ENCODE measurements at places on chromosomes 6 and 20.

- DNase-seq, result no peak
Measured at GRCh38 chr6:157380458-157380778, 572 bp upstream of the ZDHHC14 start.

- no peak for DNase-seq
Measured at GRCh38 chr6:14717307-14717706, 528.6 kb upstream of the JARID2 start.

GRCh38 chr6:169266746-169267591 lies 13.3 kb upstream of the THBS2 start:
- no peak for DNase-seq

DNA sequence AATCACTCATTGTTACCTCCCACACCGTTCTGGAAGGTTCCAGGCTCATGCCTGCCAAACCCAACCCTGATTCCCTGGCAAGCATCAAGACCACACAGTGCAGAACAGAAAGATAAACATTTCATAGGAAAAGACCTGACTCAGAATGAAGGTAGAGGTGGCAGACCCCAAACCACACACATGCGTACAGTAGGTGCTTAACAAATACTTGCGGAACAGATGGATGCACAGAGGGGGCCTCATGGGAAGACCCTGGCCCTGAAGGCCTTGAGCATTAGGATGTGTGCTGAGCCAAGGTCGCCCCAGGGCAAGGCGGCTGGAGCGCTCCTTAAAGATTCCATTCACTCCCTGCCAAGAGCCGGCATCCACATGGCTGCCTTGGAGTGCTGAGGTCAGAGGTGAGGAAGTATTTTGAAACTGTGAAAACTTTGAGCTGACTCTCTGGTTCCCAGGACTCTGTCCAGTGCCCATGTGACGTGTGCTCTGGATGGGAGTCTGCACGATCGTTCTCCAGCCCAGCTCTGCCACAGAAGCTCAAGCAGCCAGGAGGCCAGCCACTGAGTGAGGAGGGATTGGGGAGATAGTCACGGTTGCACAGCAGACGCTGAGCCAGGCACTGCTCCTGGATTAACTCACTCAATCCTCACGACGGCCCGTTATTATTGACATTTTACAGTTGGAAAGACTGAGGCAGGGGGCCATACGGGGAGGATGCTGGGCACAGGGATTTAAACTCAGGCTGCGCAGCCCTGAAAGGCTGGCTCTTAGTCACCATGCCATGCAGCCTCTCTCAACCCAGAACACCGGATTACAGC lies 65.5 kb upstream of the AFDN start:
- DNase-seq, result no peak

- no peak for DNase-seq
Measured at GRCh38 chr6:34729631-34730470, 27.5 kb upstream of the SNRPC start.

- no peak for DNase-seq
Measured at GRCh38 chr6:81401970-81402690, 350.4 kb downstream of the TENT5A start.

DNA sequence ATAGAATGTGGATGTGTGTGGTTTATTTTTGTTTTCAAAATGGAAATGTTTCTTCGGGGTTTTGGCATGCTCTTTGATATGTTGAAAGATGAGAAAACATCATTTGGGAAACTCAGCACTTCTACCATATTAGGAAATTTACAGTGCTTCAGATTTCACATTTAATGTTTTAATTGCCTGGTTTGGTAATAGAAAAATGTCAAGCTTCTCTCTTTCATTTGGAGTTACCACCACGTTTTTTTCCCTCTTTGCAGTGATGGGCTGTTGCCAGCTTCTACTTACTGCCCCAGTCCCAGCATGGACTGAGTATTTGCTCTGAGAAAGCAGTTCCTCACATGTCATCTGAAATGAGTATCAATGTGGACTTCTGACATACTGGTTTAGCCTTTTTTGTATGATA lies 267.7 kb downstream of the PRL start:
- no peak for DNase-seq

DNA sequence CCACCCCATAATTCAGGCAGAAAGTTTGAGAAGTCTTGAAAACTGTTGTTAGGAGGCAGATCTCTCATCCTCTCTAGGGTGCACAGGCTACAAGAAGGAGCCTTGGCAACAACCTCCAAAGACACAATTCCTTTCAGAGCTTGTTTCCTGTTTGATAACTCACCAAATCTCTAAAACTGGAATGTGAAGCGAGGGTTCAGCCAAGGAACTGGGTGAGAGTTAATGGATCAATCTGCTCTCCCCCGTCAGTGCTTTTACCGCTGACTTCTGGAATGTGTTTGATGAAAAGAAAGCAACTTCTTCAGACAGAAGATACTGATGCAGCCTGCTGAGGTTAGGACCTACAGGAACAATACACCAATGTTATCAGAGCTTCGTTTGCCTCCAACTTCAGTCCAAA lies 171.8 kb upstream of the BMP2 start:
- no peak for DNase-seq

Measured in NCI-H1694 treated with DMSO at 0.1 percent for 48 hours (cell line).